Activated CD4-positive, alpha-beta T cell treated with anti-CD3 and anti-CD28 coated beads, Interleukin-2, amount 50 U/mL, for 4 hours (primary cell): ENCODE measurements at places on chromosomes 2 and 18.

DNA sequence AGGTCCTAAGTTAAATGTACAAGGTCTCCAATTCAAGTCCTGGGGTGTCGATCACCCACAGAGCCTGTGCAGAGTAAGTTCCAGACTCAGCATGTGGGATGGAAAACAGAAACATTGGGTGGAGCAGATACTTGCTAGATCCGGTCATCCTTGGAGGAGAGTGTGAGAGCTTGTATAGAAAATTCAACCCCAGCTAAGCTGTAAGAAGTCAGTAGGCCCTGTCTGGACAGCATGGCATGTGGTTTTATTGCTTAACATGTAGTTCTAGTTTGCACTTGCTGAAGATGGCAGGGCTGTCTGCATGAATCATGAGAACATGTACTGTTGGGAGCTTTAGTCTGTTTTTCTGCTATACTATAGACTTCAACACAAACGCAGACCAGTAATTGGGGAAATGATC, 189.6 kb upstream of the RMP24 start:
- DNase-seq = no peak

GRCh38 chr2:200337621-200338020, 31.1 kb downstream of the SPATS2L start:
- DNase-seq = no peak

GRCh38 chr2:112621790-112622527, 23.8 kb upstream of the SLC20A1 start:
- DNase-seq = no peak

DNA sequence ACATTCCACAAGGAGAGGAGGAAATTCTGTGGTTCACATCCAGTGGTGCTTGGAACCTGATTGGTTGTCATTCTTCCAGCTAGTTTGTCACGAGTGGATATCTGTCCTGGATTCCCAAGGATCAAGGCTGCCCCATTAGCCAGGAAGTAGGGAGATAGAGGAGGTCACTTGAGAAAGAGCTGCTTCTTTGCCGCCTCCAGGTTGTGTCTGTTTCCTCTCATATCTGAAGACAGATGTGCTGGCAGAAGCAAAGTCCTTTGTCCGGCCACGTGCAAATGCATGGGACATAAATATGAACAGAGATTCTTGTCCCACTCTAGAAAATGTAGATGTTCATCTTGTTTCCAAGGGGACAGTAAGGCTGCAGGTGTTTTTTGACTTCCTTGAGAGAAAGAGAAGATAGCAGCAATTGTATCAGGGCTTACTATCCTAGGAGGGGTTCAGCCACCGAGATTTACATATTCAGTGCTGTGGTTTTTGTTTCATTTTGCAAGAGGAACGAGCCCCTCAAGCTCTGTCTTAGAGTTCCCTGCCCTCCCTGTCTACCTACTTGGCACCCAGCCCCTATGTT, 174.4 kb downstream of the RPIA start:
- no peak for DNase-seq

GRCh38 chr2:235607546-235608199, 113.8 kb downstream of the AGAP1 start:
- DNase-seq = no peak

DNA sequence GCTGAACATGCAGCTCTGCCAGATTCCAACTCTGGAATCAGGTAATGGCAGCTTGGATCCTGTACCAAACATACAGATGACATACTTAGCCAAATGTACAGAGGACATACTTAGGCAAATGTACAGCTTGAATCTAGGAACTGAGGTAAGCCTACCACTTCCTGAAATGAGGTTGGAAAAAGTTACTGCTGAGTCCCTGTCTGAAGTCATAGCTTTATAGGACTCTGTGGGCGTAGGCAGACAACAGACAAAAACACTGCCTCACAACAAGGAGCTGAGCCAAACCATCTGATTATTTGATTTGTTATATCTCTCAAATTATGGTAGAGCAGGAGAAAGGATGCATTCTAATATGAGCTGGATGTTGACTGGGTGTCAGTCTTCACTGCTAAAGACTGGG, 290.2 kb upstream of the TCF4 start:
- DNase-seq = no peak

GRCh38 chr2:56132138-56132537, 51.7 kb upstream of the CCDC85A start:
- DNase-seq = no peak

GRCh38 chr2:53768242-53768542, 588 bp downstream of the CHAC2 start:
- no peak for DNase-seq

DNA sequence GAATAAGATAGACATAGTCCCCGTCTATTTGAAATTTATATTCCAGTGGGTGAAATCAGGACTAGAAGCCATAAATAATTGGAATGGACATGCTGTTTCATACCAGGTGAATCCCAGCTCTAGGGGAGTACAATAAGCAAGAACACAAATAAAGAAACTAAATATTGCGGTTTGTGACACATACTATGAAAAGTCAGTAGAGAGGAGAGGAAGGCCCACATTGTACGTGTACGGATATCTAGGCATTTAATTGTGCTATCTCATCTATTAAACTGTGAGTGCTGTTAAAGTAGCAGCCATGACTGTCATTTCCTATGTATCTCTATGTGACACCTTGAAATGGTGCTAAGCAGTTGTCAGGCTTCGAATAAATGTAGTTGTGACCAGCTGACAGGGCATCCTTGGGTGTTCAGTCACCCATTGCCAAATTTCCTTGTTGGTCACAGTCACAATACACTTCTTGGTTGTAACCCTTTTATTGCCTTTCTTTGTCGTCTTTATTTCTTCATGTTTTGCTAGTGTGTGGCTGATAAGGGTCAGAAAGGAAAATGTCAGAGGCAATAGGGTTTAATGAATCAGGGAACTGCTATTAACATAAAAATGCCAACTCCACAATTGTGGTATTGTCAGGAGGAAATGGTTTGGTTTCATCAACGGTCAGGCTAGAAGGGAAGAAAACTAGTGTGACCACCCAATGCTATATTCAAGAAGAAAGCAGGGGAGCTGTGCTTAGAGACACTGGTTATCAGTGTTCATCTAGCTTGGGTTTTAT, 31.5 kb downstream of the CPO start:
- no peak for DNase-seq
